WERI-Rb-1 (cell line): ENCODE measurements at places on chromosomes 2 and 18.

- DNase-seq, result no peak
These were observed 3.2 kb downstream of the STK17B start for GRCh38 chr2:196168181-196168580.

DNA sequence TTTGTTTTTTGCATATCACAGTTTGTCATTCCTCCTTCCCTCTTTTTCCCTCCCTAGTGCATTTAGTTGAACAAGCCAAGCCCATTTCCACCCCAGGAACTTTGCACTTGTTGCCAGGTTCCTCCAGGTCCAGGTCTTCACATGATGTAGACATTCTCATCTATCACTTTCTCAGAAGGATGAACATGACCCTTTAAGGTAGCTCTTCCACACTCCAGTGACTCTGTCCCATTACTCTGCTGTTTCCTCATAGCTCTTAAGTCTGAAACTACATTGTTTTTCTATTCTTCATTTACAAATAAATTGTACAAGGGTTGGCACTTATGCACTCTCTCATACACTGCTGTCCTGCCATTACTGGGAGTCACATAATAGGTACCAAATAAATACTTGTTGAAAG lies 6.1 kb downstream of the KYNU start:
- DNase-seq, result no peak

- no peak for DNase-seq
These were observed 38.2 kb downstream of the GPD2 start for GRCh38 chr2:156474401-156474800.

GRCh38 chr2:29954316-29954715 lies 32.9 kb upstream of the ALK start:
- DNase-seq, result no peak

DNA sequence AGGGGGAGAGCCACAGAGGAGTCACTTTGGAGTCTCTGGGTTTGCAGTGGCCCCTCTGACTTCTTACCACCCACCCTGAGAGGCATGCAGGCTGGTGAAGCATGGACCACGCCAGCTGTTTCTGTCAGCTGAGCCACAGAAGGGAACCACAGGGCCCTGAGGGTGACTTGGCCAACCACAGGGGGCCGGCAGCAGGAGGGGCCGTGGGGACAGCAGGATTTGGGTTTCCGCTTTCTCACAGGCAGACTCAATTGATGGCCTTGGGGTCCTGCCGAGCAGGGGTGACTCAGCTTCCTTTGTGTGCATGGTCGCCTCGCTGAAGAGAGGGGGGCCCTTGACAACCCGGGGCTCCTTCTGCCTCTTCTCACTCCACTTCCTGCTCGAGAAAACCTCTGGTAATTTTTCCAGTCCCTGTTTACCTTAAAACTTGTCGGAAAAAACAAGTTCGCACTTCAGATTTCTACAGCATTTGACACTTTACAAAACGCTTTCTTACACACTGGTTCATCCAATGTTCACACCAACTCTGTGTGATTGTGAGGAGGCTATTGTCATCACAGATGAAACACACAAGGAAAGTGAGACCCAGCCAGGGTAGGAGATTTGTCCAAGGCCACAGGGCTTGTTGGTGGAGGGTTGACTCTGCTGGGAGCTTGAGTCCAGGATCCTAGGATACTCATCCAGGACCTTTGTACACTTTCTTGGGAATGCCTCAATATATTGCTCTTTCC lies 311.2 kb downstream of the LPIN1 start:
- no peak for DNase-seq

DNA sequence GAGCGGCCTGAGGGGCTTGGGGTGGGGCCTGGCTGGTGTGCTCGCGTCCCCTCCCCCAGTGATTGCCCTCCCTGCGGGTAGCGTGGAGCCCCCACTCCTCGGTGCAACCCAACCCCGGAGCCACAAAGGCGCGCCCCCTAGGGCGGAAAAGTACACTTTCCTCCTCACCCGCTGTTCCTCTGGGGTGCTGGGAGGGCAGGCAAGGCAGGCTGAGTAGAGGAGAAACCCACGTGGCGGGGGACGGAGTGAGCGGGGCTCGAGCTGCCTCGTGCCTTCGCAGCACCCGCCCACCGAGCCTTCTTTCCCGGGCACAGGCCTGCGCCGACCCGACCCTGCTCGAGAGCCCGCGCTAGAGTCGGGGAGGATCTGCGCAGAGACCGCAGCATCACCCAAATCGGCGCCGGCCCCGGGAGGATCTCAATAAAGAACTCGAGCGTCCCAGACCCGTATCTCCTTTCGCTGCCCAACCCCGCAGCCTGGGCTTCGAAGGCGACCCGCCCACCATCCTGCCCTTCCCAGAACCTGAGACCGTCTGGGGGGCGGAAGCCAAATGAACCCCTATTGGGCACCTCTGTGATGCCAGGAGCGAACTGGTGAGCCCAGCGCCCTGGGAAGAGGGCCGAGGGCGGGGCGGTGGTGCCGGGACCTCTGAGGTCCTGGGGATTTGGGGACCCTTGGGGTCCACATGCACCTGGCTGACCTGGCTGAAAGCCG lies 1.5 kb downstream of the UCN start:
- no peak for DNase-seq

- peak; percentile 83 for DNase-seq
These were observed 60.9 kb upstream of the SIX2 start for GRCh38 chr2:45070113-45070652.

- no peak for DNase-seq
These were observed 261.5 kb upstream of the DSEL start for GRCh38 chr18:67778016-67778415.

- DNase-seq, result no peak
These were observed 56.8 kb upstream of the RASGRP3 start for GRCh38 chr2:33419581-33420200.
